CD4-positive, alpha-beta T cell treated with Interleukin-1 beta for 1 hour (primary cell): ENCODE measurements at places on chromosomes 2 and 18.

DNA sequence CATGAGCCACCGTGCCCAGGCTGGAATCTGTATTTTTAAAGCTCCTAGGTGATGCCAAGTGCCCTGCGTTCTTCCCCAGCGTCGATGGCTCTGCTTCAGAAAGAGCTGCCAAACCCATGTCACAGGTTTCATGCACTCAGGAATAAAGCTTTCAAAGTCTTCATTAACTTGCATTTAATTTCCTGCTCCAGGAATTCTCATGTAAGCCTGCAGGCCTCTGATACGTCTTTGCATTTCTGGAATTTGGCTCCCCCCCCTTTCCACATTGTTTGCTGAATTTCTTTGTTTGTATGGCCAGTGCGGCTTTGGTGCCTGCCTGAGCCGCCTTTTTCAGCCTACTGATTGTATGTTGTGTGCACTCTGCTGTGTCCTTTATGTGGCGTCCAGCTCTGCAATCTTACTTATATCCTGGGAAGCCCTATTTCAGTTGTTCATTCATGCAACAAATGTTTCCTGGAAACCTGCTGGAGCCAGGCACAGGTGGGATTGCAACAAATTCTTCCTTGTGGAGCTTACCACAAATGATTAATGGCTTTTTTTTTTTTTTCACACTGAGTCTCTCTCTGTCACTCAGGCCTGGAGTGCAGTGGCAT is 17.9 kb upstream of the OTOF start:
- DNase-seq: no peak

- no peak for DNase-seq
Observed at GRCh38 chr2:163943403-163944346, 207.9 kb upstream of the FIGN start.

DNA sequence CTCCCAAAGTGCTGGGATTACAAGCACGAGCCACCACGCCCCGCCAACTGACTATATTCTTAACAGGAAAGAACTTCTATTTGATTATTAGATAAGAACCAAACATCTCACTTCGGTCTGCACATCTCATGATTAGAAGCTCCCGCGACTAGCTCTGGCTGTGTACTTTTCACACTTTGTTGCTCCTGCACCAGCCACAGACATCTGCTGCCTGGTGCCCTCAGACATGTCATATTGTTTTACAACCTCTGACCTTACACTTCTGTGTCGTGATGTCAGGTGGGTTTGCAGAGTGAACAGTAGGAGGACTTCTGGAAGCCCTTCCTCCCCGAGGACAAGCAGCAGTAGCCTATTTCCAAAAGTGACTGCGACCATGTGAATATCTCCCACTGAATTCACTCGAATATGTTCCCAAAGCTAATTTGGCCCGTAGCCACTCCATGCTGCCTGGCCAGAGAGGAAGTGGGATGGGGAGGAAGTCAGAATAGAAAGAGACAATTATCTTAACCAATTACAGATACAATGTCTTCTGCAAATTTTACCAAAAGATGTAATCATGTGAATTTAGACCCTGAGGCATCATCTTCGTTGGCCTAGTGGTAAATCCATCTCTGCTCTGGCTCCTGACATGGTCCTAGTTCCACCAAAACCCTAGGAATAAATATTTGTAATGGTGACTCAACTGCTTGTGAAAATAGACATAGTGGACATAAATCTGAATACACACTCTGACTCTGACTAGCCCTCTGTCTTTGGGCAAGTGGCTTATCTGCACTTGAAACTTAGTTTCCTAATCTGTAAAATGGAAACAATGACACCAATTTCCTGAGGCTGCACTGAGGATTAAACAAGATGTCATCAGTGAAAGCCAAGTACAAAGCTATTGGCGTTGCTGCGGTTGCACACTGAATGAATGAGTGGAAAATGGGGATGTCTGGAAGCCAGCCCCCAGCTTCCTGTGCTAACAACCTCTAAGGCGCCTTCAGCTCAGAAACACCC is 406.1 kb downstream of the LRATD1 start:
- DNase-seq: no peak

- no peak for DNase-seq
Observed at GRCh38 chr2:75801234-75801982, 90.7 kb upstream of the GCFC2 start.

DNA sequence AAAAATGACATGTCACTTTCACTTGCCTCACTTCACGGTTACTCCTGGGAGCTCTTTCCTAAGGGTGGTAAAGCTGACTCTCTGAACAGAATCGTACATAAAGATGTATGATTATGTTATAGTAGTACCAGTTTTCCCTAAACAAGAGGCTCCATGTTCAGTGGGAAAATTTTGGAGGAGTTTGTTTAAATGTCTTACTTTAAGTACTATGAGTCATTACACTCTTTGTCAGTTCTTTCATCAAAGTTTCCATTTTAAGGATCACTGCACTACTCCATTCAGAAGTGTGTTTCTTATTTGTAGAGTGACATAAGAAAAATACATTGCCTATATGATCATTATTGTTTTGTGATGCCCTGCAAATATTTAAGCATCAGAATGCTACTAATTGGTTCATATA is 121.1 kb upstream of the FIGN start:
- no peak for DNase-seq

GRCh38 chr2:208182835-208183234 is 7.0 kb downstream of the C2orf80 start:
- no peak for DNase-seq

GRCh38 chr18:3603421-3604234 is 153.7 kb downstream of the TGIF1 start:
- DNase-seq: peak; percentile 37

DNA sequence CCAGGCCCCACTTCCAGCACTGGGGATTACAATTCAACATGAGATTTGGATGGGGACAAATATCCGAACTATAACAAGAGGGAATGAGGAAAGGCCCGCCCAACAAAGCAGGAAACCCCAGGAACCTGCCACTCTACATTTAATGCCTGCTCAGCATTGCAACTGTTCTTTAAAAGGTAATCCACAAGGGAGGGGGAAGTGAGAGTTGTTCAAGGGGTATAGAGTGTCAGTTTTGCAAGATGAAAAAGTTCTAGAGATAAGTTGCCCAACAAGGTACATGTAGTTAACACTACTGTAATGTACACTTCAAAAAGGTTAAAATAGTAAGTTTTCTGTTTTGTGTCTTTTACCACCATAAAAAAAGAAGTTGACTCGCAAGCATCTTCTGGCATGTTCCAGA is 137.6 kb downstream of the MBD2 start:
- DNase-seq: no peak

- peak; percentile 5 for DNase-seq
Observed at GRCh38 chr2:43540021-43540779, 55.6 kb downstream of the THADA start.

- no peak for DNase-seq
Observed at GRCh38 chr2:36655453-36655852, 41.1 kb upstream of the VIT start.

DNA sequence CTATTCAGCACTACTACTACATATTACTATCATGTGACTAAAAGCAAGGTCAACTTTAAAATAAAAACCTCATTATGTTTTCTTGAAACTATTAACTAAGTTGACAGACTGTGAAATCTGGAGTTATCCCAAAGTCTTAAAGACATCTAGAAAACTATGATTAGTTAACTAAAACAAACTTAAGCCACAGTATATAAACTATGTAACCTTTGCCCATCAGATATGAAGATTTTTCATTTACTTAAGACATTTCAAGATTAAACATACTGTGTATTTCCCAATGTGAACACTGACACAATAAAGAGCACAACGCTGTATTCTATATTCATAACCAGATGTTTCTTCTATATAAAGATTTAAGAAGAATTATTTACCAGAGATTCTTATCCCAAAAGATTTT is 33.5 kb upstream of the CACNB4 start:
- DNase-seq: no peak

DNA sequence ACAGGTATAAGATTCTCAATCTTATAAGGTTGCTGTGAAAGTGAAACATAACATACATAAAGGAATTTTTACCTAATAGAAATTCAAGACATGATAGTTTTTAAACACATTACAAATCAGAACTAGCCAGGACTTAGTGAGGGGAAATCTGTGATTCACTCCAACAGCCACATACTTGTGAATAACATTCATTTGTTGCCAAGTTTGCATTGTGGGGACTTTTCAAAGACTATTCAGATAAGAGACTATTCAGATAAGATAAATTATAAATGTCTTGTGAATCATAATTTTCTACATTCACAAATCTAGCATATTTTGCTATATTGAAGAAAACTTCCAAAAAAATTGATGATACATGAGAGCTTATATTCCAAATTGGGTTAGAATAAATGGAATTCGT is 345.3 kb upstream of the CDH20 start:
- no peak for DNase-seq

GRCh38 chr2:214019229-214019972 is 391.5 kb upstream of the VWC2L start:
- no peak for DNase-seq

DNA sequence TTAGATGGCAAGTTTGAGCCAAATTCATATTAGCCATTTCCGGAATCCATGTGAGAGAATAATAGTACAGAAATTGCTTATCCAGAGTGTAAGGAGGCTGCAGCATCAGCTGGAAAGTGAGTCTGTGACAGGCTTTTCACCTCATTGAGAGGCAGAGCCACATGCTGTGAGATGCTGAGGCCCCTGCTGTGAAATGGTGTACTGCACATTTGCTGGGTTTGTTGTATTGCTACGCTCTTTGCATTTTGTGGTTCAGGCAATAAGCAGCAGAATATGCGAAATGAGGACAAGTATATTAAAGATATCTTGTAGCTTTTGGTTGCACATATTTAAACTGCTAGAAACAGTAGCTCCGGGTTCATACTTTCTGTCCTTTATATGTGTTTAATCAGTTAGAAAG is 37.0 kb downstream of the NABP1 start:
- DNase-seq: no peak

DNA sequence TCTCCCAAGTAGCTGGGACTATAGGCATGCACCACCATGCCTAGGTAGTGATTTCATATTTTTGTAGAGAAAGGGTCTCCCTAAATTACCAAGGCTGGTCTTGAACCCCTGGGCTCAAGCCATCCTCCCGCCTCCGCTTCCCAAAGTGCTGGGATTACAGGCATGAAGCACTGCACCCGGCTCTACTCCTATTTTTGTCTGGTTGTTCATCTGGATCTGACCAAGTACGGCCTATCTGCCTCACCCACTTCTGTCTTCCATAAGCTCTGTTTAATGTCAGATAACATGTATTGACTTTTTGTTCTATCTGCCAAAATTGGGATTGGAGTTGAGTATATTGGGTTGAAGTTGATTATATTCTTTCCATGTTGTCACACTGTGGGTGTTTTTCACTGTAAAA is 198.4 kb downstream of the AFF3 start:
- no peak for DNase-seq

DNA sequence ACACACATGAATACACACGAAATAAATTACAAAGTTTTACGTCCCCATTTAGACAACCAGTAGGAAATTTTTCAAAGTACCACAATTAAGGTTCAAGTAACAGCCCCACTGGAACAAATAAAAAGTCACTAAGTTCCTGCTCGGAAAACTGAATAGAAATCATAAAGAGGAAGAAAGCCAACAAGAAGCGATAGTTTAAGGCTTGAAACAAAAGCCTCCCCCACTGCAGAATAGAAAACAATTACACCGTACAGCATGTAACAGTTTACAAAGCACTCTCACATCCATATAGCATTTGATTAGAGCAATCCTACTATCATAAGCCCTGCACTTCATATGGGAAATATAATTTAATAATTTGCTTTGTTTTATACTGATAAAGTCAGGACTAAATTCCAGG is 15.5 kb downstream of the KLF7 start:
- DNase-seq: no peak

DNA sequence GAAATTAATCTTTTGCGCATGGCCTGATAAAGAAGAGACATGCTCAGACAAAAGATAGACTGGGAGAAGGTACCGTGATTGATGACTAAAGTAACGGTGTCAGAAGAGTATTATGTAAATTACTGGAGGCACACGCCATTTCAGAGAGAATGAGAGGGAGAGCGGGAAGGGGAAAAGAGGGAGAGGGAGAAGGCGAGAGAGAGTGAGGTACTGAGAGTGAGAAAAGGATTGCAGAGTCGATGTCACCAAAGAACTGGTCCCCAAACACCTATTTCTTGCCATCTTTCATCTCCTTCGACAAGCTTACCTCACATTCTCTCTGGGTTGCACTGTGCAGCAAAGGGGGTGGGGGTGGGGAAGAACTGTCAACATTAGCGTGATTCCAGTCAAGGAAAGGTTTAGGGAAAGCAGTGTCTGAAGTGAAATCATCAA is 673.7 kb downstream of the BCL11A start:
- DNase-seq: no peak

- no peak for DNase-seq
Observed at GRCh38 chr2:118056165-118056534, 32.1 kb upstream of the INSIG2 start.

- no peak for DNase-seq
Observed at GRCh38 chr2:67858886-67859285, 203.9 kb downstream of the C1D start.

DNA sequence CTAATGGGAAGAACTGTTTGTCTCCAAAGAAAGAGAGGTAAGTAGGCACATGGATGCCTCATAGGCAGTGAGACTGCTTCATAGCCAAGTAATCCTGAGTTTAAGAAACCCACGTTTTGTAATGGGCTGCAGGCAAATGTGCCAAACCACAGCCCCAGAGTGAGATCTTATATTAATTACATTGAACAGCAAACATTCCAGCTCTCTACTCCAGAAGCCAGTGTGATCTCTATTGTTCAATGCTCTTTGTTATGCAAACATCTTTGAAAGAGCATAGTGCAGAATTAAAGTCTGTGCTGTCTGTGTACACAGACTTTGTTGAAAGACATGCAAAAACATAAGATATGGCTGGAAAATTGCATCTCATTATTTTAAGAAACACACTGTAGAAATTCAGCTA is 720.8 kb upstream of the REG3G start:
- DNase-seq: no peak

- DNase-seq: no peak
Observed at GRCh38 chr2:161172901-161173540, 12.8 kb downstream of the TANK start.

DNA sequence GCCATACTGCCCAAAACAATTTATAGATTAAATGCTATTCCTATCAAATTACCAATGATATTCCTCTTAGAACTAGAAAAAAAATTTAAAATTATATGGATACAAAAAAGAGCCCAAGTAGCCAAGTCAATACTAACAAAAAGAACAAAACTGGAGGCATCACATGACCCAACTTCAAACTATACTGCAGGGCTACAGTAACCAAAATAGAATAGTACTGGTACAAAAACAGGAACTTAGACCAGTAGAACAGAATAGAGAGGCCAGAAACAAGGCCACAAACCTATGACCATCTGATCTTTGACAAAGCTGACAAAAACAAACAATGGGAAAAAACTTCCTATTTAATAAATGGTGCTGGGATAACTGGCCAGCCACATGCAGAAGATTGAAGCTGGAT is 86.1 kb upstream of the KYNU start:
- no peak for DNase-seq

DNA sequence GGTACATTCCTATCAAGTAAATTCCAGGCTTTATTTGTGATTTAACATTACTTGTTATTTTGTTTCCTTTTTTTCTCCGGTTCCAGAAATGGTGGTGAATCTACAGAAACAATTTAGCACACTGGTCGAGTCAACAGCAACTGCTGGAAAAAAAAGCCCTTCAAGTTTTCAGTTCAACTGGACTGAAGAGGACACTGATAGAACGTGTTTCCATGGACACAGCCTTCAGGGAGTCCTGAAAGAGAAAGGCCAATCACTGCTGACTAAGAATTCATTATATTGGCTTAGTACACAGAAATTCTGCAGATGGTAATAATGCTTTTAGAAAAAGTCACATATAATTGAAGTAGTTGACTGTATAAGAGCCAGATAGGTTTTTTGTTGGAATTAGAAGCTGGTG is 32.0 kb upstream of the GRHL1 start:
- no peak for DNase-seq

GRCh38 chr2:59182249-59182648 is 941.1 kb upstream of the FANCL start:
- no peak for DNase-seq
